ENCODE measurements at places on chromosomes 5 and 9. TPM values are rescaled to one million over a fixed set of nuclear protein-coding genes. Genes with fewer than 3 reads are reported as not detected.

The CYLC2 gene
- not detected for total RNA-seq

The MLANA gene
- not detected for total RNA-seq

The TLX3 gene
- total RNA-seq: not detected

The AP3B1 gene
- total RNA-seq: 30.2 TPM

The NDUFS4 gene
- 52.3 TPM for total RNA-seq

The IL12B gene
- not detected for total RNA-seq

The NOL6 gene
- 43.8 TPM for total RNA-seq

The WDR38 gene
- total RNA-seq: not detected

The CKS2 gene
- 6.1 TPM for total RNA-seq

The LCN15 gene
- not detected for total RNA-seq

The PIP5KL1 gene
- total RNA-seq: 1.4 TPM

The NSD1 gene
- 100 TPM for total RNA-seq

The DOCK8 gene
- 225 TPM for total RNA-seq

The ARSI gene
- not detected for total RNA-seq

The CARD9 gene
- total RNA-seq: 1.1 TPM

The HBEGF gene
- total RNA-seq: 0.46 TPM

The SHB gene
- total RNA-seq: 0.29 TPM

The PCDHGB1 gene
- total RNA-seq: not detected

The LECT2 gene
- not detected for total RNA-seq

The RELL2 gene
- total RNA-seq: 16.6 TPM

The PLPPR1 gene
- not detected for total RNA-seq

The CTXN3 gene
- total RNA-seq: not detected

The IFNA2 gene
- not detected for total RNA-seq

The PTPN3 gene
- 1.0 TPM for total RNA-seq

The IL3 gene
- total RNA-seq: not detected

The LHX3 gene
- total RNA-seq: not detected

The NR2F1-AS1 gene
- total RNA-seq: not detected

The NOL8 gene
- total RNA-seq: 67.2 TPM

The F12 gene
- not detected for total RNA-seq

The CDH6 gene
- total RNA-seq: not detected

The DIPK1B gene
- 0.41 TPM for total RNA-seq

The FAM200C gene
- total RNA-seq: not detected

The NSMF gene
- 29.0 TPM for total RNA-seq

The STK32A gene
- total RNA-seq: not detected

The PCDHB9 gene
- not detected for total RNA-seq

The SLC1A3 gene
- total RNA-seq: 3.1 TPM
